ENCODE measurements at places on chromosomes 6 and 20. TPM values are rescaled to one million over a fixed set of nuclear protein-coding genes. Genes with fewer than 3 reads are reported as not detected.
A peak's percentile ranks its signal among the peaks of the same experiment; 100 is the strongest.

PCK1 gene
- 0.37 TPM for polyA plus RNA-seq

COL20A1 gene
- 0.08 TPM for polyA plus RNA-seq

NNAT gene
- polyA plus RNA-seq, result 65.0 TPM

GGT7 gene
- 34.0 TPM for polyA plus RNA-seq

SLC17A2 gene
- not detected for polyA plus RNA-seq

GRCh38 chr6:32462609-32463008 is 22.9 kb downstream of the HLA-DRA start:
- no peak for DNase-seq

- DNase-seq, result no peak
These were observed 185.2 kb downstream of the SLC24A3 start for GRCh38 chr20:19397666-19398065.

DNA sequence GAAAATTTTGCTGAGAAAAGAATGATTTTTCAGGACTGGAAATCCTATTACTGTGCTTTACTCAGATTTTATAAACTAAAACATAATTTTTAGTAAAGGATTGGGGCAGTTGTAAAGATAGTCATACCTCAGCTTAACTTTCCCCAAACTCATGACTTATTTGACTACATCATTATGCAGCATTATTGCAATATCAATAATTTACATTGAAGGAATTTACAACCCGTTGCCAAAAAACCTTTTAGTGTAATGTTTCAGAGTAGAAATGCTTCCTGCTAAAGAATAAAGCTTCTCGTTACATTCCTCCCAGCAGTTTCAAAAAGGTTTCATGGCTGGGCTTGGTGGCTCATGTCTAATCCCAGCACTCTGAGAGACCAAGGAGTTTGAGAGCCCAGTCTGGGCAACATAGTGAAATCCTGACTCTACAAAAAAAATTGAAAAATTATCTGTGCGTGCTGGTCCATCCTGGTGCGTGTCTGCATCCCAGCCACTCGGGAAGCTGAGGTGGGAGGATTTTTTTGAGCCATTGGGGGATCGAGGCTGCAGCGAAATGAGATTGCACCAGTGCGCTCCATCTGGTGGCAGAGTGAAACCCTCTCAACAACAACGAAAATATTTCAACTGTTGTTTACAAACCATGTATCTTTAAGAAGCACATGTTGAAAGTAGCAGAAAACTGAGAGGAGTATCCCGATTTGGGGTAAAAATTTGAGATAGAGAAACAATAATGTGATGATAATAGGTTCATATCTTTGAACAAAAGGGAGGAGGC is 4.4 kb downstream of the AMD1 start:
- DNase-seq, result peak; percentile 51

GRCh38 chr6:18349386-18349785 is 37.8 kb upstream of the RNF144B start:
- no peak for DNase-seq

DNA sequence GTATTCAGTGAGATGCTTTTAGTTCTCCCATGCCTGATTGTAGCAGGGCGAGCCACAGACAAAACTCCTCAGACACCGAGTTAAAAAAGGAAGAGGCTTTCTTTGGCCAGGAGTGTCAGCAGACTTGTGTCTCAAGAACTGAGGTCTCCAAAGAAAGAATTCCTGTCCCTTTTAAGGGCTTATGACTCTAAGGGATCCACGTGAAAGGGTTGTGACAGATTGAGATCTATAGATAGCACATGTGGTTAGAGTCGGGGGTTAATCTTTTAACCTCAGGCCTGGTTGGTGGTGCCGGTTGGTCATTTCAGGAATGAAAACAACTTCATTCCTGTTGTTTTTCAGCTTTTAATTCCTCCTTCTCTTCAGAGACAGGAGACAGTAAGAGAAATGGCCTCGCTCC is 168.8 kb upstream of the GRIK2 start:
- DNase-seq, result no peak

DNA sequence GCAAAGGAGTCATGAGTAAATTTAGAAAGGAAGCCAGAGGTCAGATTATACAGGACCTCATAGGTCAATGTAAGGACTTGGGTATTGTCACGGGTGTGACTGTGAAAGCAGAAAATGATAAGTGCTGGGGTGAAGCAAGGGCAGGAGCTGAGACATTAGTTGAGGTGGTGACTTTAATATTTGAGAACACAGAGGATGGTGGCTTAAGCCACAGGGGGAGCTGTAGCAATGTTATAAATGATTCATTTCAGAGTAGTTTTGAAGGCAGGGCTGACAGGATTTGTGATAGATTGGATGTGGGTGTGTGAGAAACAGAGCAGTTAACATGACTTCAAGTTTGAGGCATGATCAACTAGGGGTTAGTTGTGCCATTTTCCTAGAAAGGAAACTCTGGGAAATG is 659.9 kb downstream of the EPM2A start:
- no peak for DNase-seq

Data from left lung (tissue), 14 donors.